ENCODE measurements at places on chromosomes 3 and 15. TPM values are rescaled to one million over a fixed set of nuclear protein-coding genes. Genes with fewer than 3 reads are reported as not detected.

MORC1 gene
- total RNA-seq = not detected

- no peaks in the 10 kb centered on the region for H3K36me3 ChIP-seq
- peak overlapping the region; percentile 94 for H3K27ac ChIP-seq
Measured at GRCh38 chr3:61562721-61563312, 1.4 kb downstream of the PTPRG start.

- no peak overlapping the region for H3K27ac ChIP-seq
- no peak for DNase-seq
- no peak overlapping the region for H3K4me3 ChIP-seq
- H3K27me3 ChIP-seq = no peaks in the 10 kb centered on the region
- H3K36me3 ChIP-seq = no peaks in the 10 kb centered on the region
Measured at GRCh38 chr3:173380681-173381080, 16.9 kb upstream of the NLGN1 start.

DNA sequence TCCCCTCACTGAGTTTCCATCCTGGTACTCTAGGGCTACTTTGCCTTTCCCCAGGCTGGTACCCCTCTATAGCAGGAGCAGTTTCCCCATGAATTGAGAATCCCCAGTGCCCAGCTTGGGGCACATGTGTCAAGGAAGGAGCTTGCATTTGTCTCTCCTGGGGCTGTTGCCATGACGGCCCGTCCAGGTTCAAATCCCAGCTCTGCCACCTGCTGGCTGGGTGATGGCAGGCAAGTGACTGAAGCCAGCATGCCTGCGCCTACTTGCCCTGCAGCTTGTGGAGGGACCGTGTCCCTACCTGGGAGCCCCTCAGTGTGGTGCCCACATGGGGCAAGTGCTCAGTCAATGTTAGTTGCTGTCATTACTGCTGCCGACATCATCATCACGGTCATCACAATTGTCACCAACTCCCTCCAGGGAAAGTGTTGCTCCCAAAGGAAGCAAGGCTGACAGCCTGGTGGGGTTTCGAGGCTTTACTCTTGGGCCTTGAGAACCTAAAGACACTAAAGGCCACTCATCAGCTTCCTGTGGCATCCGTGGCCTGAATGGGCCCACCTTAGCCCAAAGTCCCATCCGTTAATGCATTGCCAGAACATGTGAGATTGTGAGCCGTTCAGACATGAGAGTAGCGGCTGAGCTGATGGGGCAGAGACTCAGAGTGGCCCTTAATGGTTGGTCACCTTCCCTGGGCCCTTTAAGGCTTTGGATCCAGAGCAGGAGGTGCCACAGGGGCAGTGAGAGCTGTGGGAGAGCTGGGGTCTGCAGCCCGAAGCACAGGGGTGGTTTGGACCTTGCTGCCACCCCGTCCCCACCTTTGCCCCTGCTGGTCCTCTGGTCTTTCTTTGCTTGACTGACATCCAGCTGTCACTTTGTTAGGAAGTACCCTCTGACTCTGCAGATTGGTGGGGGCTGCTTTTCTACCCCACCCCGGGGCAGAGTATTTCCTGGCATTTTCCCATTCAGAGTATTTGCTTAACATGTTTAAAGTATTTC lies 144.4 kb downstream of the DNAJB8 start:
- H3K36me3 ChIP-seq = no peaks in the 10 kb centered on the region
- H3K4me3 ChIP-seq = no peak overlapping the region
- H3K27ac ChIP-seq = no peak overlapping the region
- H3K4me1 ChIP-seq = no peaks in the 10 kb centered on the region
- H3K27me3 ChIP-seq = no peaks in the 10 kb centered on the region

- no peak for DNase-seq
- H3K4me1 ChIP-seq = no peaks in the 10 kb centered on the region
- H3K36me3 ChIP-seq = no peaks in the 10 kb centered on the region
- H3K27me3 ChIP-seq = no peaks in the 10 kb centered on the region
- H3K4me3 ChIP-seq = no peak overlapping the region
Measured at GRCh38 chr15:88491158-88491557, 23.6 kb downstream of the MRPS11 start.

- H3K4me1 ChIP-seq = peaks cover 19% of the 10 kb centered on the region
- DNase-seq = peak; percentile 94
- no peaks in the 10 kb centered on the region for H3K27me3 ChIP-seq
- no peak overlapping the region for H3K4me3 ChIP-seq
Measured at GRCh38 chr3:188627652-188628051, 473.7 kb downstream of the LPP start.

Measured in IMR-90 (cell line).